Activated naive CD8-positive, alpha-beta T cell treated with anti-CD3 and anti-CD28 coated beads, Interleukin-2, amount 50 U/mL, for 16 hours (primary cell): ENCODE measurements at places on chromosomes 3 and 15.

- DNase-seq = no peak
These were observed 6.8 kb upstream of the LRRN1 start for GRCh38 chr3:3792391-3792790.

GRCh38 chr3:48560648-48561018 is 2.9 kb downstream of the UCN2 start:
- DNase-seq = no peak

- no peak for DNase-seq
These were observed 95.7 kb downstream of the NEDD4 start for GRCh38 chr15:55897560-55898336.

DNA sequence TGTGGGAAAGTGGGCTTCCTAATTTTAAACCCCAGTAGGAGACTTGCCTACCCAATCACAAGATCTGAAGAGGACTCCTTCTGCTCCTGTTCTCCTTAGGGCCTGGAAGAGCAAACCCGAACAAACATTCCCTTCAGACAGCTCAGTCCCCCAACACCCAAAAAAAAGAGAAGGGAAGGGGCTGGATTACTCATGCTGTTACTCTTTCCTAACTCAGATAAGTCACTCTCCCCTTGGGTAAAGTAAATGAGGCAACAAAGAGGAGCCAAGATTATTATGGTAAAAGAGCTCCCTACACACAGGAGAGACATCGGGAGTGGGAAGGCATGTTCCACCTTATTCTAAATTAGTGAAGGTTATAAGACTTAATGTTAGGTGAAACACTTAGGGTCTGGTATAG is 18.1 kb upstream of the LEKR1 start:
- no peak for DNase-seq

GRCh38 chr3:99250821-99251355 is 349.4 kb upstream of the DCBLD2 start:
- DNase-seq = no peak

- no peak for DNase-seq
These were observed 39.2 kb downstream of the CCK start for GRCh38 chr3:42226470-42227425.

GRCh38 chr15:101138913-101139880 is 112.7 kb downstream of the CHSY1 start:
- no peak for DNase-seq
